ENCODE measurements at places on chromosomes 3 and 15.
A peak's percentile ranks its signal among the peaks of the same experiment; 100 is the strongest.

DNA sequence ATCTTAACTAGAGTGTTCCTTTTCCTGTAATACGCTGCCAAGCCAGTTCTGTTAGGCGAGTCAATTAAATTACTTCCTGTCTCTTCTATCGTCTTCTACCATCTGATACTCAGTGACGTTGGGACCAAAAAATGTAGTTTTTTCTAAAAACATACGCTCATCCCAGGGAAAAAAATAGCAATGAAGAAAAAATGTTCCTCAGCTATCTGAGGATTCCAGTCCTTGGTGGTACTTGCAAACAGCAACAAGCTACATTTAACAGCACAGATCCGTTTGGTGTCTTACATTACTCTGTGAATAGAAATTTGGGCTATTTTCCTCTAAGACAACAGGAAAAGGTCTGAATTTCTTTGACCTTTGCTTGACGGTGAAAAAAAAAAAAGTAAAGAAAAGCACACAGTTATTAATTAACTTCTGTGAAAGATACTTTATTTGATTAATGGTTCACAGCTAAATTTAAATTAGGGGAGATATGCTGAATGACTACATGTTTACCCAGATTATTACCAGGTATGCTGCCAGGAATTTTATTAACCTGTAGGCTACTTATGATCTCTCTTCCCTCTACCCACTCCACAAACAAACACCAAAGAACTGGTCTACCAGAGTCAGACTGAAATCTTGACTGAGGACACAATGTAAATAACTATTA lies 254.4 kb upstream of the ZPLD1 start:
- DNase-seq = no peak

DNA sequence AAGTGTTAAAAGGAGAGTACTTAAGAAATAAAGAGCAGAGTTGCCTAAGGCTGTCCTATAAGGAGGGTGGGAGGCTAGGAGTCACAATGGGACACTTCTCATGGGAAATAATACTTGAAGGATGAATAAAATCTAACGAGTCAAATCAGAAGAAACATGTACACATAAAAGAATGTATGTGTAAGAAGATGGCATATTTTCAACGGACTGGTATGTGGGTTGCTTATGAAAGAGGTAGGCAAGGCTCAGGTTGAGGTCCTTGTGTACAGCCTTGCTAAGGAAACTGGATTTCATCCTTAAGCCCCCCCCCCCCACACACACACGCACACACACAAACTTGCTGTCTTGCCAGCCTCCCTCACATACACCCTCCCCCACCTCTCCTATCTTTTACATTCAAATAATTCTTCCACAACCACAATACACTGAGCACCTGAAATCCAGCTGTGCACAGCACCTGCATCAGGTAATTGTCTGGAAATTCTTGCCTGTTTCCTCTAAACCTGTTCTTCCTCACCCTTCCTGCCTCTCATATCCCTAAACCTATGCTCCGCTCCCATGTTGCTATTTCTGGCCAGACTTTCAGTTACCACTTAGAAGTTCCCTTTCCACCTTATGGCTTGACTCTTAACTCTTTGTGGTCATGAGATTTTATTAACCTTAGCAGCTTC lies 79.2 kb downstream of the FMN1 start:
- no peak for DNase-seq

- DNase-seq = no peak
Measured at GRCh38 chr3:113794526-113794925, 44.1 kb upstream of the GRAMD1C start.

DNA sequence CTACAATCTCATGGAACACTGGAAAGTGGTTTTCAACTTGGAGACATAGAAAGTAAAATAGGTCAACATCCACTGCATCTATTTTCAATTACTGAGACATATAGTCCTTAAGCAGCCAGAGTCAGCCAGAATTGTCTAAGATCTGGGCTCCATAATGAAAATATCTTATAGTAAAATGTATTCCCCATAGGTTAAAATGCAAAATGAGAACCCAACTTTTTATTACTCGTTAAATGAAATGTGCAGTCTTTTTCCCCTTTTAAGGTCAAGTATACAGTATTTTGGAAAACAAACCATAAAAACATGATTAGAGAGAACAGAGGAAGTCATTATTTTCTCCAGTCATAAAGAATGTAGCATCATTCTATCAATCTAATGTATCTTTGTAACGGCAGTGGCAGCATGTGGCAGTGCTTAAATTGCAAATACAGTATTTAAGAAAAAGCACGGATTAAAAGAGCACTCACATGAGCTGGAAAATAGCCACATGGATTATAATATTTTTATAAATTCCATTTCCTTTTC lies 64.4 kb upstream of the CPB1 start:
- DNase-seq = no peak

- no peak for DNase-seq
Measured at GRCh38 chr15:88987591-88987933, 74.4 kb upstream of the MFGE8 start.

GRCh38 chr15:90619468-90619867 lies 89.7 kb downstream of the CRTC3 start:
- DNase-seq = no peak

DNA sequence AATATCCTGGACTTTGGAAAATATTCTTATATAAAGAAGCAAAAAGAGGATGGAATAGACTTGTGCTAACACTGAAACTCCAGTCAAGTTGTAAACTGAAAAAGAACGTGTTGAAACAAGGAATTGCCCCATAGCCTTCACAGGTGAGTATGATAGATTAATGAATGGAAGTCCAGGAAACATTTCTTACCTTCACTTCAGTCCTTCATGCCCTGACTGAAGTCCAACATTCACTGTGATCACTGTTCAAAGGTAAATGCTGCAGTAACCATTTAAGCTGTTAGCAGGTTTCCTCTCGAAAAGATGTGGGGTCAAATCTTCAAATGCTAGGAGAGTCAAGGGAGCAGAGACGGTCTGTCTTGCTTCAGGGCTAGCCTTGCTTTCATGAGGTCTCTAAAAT lies 46.1 kb downstream of the SLC30A4 start:
- no peak for DNase-seq

GRCh38 chr3:197516517-197516889 lies 39.3 kb downstream of the BDH1 start:
- DNase-seq = no peak

- DNase-seq = peak; percentile 67
Measured at GRCh38 chr3:11236588-11237461, 35.4 kb upstream of the ATG7 start.

DNA sequence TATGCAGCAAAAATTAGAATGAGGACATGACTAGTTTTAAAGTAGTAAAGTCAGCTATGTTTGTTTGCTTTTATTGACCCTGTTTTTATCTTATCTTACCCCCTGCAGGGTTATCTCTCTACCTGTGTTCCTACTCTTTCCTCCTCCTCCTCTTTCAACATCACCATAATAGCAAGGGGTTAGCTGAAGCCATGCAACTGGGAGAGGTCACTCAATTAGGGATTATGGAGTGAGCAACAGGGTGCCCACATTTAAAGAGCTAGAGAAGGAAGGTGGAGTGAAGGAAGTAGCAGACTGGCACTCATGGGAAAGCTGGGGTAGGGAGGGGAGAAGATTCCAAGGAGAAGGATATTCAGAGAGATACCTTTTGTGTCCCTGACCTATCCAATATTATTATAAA lies 125.9 kb downstream of the LRTM1 start:
- no peak for DNase-seq

- no peak for DNase-seq
Measured at GRCh38 chr3:36653095-36653494, 111.3 kb downstream of the DCLK3 start.

GRCh38 chr15:57297163-57297593 lies 79.1 kb upstream of the CGNL1 start:
- no peak for DNase-seq

Measured in NCI-H774 (cell line).